ENCODE measurements at places on chromosomes 3 and 15.
A peak's percentile ranks its signal among the peaks of the same experiment; 100 is the strongest.

DNA sequence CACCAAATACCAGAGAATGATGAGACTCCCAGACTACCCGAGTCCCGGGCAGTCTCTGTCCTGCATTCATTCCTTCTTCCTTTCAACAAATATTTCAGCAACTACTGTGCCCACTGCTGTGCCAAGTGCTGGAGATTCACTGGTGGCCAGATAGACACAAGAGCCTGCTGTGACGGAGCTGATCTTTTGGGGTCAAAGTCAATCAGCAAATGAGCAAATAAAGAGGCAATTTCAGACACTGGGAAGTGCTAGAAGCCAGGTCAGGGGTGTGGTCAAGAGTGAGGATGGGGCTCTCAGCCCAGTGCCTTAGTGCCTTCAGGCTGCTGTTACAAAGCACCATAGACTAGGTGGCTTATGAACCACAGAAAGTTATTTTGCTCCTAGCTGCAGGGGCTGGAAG lies 104.9 kb upstream of the IQSEC1 start:
- no peak for DNase-seq

DNA sequence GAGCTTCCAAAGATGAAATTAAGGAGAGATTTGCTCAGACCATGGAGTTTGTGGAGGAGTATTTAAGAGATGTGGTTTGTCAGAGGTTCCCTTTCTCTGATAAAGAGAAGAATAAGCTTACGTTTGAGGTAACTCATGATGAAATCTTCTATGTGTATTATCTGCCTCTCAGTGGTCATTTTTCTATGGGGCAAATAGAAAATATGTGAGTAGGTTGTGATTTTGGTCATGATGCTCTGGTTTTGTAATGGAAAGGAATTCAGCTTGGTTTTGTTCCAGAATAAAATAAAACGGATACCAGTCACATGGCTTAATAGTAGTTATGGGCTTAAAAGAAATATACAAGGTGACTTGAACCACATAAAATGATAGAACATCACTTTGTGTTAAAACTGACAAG lies 181.1 kb downstream of the ITPR1 start:
- no peak for DNase-seq

GRCh38 chr15:60255390-60255789 lies 142.4 kb downstream of the ANXA2 start:
- DNase-seq = peak; percentile 85

GRCh38 chr3:46902188-46902631 lies 24.7 kb downstream of the PTH1R start:
- no peak for DNase-seq

- DNase-seq = no peak
These were observed 181.6 kb downstream of the MEGF11 start for GRCh38 chr15:66071921-66072295.

GRCh38 chr15:43483297-43484128 lies 9.4 kb downstream of the TP53BP1 start:
- DNase-seq = peak; percentile 11

GRCh38 chr3:174440741-174441587 lies 418.2 kb upstream of the NAALADL2 start:
- DNase-seq = peak; percentile 90

DNA sequence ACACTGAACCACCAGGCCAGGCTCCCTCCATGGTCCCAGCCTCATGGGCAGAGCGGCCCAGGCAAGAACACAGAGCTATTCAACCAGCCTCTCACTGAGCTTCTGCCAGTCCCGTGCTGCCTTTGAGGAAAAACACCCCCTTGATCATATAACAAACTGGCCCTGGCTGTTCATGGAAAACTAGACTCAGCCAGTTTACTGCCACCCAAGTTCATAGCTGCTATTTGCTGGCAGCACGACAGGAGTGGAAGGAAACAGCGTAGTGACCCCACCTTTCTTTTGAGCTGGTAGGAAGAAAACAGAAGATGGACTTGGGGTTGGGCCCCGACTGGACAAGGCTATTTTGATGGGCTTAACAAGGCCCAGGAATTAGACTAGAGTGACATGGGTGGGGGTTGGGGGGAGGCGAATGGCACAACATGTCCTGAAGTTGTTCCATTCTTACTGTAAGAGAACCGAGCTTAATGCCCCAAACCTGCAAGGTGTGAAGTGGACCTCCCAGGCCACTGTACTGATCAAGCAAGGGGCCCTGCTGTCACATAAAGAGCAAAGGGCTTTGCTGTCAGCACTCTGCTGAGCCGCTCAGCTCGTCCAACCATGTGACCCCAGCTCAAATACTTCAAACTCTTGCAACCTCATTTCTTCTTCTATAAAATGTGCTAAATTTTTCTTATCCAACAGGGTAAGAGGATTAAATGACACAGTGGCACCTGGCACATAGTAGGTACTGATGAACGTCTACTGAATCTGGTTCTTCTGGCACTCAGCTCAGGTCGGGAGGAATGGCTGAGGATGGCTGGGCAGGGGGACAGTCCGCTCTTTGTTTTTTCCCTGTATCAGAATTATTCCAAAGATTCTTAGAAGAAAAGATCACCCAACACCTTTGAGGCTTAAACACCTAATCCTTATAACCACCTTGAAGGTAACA lies 1.6 kb downstream of the FBXL22 start:
- peak; percentile 36 for DNase-seq

- peak; percentile 54 for DNase-seq
These were observed 43.5 kb downstream of the LPP start for GRCh38 chr3:188197388-188197847.

DNA sequence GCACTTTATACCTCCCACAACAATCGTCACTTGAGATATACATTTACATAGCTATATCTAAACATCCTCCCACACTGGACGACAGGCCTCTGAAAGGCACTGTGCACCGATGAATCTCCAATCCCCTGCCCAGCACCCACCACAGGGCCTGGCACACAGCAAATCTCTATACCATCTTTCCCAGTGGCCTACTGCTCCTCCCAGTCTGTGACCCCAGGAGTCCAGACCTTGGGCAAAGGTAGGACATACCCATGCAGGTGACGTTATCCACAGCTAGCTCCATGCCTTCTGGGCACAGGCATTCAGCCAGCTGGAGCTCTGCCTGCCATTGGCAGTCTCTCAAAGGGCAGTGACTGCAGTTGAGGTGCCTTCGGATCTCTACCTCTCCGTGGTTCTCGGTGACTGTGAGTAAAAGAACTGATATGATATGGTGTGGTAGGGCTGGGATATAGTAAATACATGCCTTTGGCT lies 5.8 kb downstream of the LTK start:
- DNase-seq = no peak

DNA sequence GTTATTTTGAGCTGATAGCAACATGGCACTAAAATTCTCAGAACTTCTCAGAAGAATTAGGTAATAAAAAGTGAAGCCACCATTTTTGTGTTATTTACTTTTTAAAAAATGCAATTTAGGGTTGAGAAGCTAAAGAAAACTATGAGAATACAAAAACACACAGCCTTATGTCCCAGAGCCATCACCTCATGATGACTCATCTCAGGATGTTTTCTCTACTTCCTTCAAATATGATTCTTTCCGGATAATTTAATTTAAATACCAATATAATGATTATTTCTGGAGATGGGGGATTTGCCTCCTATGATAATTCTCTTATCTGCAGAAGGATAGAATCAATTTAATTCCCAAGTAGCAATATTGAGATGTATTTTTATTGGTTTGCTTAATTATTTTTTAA lies 105.6 kb upstream of the BFSP2 start:
- DNase-seq = peak; percentile 34

GRCh38 chr15:75925440-75925839 lies 21.8 kb downstream of the FBXO22 start:
- no peak for DNase-seq

DNA sequence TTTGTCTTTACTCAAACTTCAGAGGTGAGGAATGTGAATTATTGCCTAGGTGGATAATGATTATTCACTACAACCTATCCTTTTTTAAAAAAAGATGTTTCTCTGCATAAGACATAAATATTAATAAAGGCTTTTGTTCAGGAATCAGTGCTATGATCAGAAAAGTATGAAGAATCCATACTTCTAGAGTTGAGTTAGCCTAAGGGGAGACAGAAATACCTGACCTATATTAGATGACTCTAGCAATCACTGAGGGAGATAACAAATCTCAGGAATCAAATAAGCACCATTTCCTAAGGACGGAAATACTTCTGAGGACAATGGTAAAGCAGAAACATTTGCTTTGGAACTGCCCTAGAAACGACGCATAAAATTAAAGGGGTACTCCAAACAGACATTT lies 763.8 kb downstream of the GBE1 start:
- DNase-seq = no peak

GRCh38 chr15:63049783-63050371 lies 7.3 kb downstream of the TPM1 start:
- DNase-seq = no peak

GRCh38 chr3:40120067-40120692 lies 189.3 kb upstream of the EIF1B start:
- DNase-seq = no peak

GRCh38 chr3:97880267-97880666 lies 58.5 kb downstream of the CRYBG3 start:
- no peak for DNase-seq

DNA sequence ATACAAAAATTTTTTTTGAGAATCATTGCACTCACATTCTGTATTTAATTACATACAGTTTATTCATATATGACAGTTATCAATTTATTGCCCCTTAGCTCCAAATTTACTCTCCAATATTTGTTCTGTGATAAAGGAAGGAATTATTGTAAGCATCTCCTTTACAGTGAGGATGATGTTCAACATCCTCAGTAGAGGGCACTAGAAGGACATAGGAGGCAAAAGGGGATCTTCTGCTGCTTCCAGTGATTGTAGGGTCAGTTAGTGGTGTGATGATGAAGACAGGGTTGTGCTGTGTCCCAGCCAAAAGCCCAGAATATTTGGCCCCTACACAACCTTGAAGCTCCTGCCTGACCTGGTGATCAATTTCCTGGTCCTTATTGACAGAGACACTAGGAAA lies 89.9 kb upstream of the DCBLD2 start:
- no peak for DNase-seq

GRCh38 chr3:142215106-142215505 lies 10.3 kb downstream of the GK5 start:
- peak; percentile 52 for DNase-seq

DNA sequence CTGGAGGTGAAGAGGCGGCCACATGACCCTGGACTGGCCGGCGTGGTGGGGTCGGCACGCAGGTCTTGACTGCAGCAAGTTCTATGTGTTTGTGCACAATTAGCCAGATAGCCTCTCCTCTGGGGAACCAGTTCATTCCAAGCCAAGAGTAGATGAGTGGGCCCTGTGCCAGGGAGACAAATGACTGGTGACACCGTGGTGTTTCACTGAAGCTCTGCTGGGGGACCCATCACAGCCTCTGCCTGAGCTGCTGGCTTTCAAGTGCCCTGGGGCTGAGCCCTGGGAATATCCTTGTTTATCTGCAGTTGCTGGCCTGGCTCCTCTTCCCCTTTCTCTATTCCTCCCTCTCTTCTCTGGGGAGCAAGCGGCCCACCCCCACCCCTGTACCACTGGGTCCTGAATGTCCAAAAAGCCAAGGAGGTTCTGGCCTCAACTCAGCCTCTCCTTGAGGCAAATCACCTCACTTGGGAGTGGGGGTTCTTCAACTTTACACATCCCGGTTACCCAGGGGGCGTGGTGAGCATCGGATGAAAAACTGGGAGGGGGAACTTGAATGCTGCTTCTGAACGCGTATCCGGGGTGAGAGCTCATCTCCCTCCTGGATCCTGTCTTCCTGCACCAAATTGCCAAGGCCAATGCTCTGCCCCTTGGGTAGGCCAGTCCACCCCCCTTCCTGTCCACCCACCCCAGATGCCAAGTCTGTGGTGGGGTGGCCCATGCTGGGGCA lies 199.6 kb upstream of the LYSMD4 start:
- no peak for DNase-seq

- DNase-seq = peak; percentile 76
These were observed 4.4 kb upstream of the CLDN11 start for GRCh38 chr3:170414202-170414663.

GRCh38 chr15:74838137-74838516 lies 4.8 kb downstream of the ULK3 start:
- DNase-seq = no peak

DNA sequence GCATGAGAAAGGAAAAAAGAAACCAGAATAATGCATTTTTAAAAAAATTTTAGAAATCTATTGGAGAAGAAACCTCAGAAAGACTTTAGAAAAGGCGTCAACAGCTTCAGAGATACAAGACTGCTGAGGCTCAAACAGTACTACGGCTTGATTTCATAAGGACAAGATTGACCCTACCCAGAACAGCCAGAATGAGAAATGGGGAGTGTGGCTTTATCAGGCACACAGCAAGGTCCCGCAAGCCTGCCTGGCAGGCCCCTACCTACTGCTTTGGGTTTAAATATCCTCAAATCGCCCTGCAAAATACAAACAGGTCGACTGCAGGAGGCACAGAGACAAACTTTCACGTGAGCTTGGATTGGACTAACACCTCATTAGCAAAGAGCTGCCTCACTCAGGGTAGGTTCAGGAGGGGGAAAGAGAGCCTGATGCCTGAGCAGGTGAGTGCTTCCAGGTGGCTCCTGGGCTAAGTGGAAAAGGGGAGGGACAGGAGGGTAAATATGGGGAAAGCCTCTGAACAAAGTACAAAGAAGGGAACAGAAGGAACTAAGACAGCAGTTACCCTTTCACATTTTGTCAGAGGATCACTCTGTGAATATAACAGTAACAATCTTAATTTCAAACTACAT lies 87.5 kb downstream of the RORA start:
- DNase-seq = peak; percentile 92

- peak; percentile 12 for DNase-seq
These were observed 109.0 kb upstream of the CTDSPL start for GRCh38 chr3:37752649-37753025.

GRCh38 chr3:17798000-17798399 lies 55.6 kb upstream of the TBC1D5 start:
- no peak for DNase-seq

GRCh38 chr3:133880287-133880686 lies 15.4 kb downstream of the RAB6B start:
- no peak for DNase-seq

DNA sequence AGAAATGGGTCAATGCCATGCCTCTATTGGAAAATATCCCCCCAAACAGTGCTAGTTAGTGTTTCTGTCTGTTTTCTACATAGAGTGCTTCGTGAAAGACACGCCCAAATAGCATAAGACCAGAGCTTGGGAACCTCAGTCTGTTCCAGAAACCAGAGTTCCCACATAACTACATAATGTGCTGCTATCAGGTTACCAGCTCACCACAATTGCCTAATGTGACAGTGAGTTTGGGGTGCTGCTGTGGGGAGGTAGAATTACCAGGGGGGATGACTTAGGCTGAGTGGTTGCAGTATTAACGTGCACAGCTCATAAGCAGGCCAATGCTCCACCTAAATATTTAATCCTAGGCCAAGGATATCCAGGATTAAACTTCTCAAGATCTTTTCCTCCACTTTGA lies 39.2 kb downstream of the DUT start:
- no peak for DNase-seq

DNA sequence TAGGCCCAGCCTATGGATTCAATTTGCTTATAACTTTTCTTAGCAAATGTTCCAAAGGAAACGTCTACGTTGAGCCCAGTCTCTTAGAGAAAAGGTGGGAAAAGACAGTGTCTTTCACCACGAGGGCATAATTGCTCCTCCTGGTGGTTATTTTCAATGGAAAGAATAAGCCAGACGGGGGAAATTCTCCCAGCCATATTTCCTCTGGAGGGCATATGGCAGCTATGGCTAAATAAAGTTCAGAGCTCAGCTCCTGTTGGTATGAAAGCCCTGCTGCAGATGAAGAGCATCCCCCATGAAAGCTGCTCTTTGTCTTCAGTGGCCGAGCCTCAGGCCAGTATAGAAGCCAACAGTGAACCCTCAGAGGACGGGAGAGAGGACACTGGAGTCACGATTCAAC lies 297.9 kb downstream of the RYR3 start:
- DNase-seq = peak; percentile 6
